ENCODE measurements at places on chromosomes 6 and 20.

DNA sequence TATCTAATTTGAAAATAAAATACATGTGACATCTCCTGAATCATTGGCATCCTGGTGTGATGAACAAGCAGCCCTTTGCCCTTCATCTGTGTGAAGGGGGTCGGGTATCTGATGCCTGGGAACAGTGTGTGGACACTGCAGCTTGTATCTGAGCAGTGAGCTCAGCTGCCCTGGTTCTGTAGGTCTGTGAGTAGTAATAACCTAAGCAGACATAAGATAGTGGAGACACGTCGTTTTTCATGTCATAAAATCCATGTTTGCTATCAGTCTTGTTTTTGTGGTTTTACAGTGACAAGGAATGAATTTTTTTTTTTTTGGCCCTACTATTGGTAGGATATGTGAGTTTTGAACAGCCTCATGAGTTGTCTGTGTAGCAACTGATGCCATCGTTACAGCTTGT is 133.0 kb downstream of the JARID2 start:
- DNase-seq = no peak

- no peak for DNase-seq
These were observed 575.2 kb upstream of the SYNCRIP start for GRCh38 chr6:86217906-86218305.

- DNase-seq = no peak
These were observed 203.0 kb upstream of the TBX18 start for GRCh38 chr6:84967389-84967788.

DNA sequence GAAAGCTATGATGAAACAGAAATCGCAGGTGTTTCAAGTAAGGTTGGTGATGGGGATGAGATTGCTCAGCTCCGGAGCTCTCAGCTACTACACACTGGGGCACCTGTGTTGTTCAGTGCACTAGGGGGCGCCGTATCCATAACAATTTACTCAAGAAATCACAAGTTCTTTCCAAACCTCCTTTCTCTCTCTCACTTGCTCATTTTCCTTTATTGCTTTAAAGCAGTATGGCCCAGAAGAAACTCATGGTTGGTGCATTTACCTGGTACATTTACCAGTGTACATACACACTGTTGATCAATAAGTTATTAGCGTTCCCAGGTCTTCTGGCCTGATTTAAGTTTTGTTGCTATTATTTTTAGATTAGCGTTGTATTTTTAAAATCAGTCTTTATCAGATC is 235.2 kb upstream of the TAB2 start:
- DNase-seq = peak; percentile 76

Measured in heart left ventricle (tissue), 16 donors.